NCI-H524 (cell line): ENCODE measurements at places on chromosomes 5 and 9.

DNA sequence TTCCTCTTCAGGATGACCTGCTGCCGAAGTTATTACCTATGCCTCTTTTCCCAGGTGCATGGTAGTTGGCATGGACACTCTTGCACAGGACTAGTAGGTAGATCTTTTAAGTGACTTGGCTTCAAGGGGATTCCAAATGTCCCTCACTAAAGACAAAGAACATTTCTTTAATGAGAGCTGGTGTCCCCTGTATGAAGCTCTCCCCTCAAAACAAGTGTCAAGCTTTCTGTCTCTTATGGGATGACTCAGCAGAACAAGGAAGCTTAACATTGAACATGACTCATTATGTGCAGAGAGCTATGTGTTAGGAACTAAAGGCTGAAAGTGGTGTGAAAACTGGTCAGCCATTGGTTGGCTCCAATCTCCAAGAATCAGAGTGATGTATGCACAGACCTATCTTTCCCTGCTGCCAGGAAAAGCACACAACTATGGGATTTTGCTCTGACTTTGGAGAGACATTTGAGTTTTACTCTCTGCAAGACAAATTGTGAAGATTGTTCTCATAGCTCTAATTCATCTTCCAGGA, 120.5 kb downstream of the PRDM6 start:
- DNase-seq: no peak

DNA sequence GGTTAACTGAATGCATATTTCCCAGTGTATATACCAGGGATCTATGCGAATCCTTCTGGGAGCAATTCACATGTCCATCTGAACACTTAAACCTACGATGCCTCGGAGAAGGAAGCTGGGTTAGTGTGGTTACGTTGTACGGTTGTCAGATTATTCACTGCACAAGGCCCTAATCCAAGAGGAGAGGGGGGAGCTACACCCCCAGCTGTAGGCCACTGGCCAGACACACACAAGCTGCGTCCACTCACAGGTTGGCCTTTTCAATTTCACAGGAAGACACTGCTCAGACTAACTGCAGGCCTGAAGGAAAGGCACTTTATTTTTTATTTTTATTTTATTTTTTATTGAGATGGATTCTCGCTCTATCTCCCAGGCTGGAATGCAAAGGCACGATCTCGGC, 184.5 kb upstream of the GNA14 start:
- DNase-seq: no peak

DNA sequence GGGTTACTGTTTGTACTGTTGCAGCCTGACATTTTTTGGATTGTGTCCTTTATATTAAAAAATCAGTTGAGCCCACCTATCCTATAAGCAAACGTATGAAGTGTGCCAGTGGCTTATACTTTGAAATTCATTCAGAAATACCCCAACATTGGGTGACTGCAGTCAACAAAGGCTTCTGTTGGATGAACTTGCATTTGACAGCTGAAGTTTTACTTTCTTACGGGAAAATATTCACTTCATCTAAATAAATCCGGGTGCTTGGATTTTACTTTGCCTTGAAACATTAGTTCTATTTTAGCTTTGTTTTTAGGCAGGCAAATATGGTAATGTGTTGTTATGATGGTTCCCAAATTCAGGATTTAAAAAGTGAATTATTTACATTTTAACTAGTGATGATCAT, 21.7 kb downstream of the EXOSC2 start:
- no peak for DNase-seq

GRCh38 chr5:59276917-59277372, 616.6 kb downstream of the PDE4D start:
- no peak for DNase-seq

GRCh38 chr5:160792281-160792680, 59.7 kb downstream of the ATP10B start:
- DNase-seq: no peak

GRCh38 chr9:37382982-37383357, 39.5 kb upstream of the GRHPR start:
- DNase-seq: no peak

- peak; percentile 40 for DNase-seq
These were observed 664 bp upstream of the ARSB start for GRCh38 chr5:78985725-78986223.

- no peak for DNase-seq
These were observed 2.6 kb upstream of the BDP1 start for GRCh38 chr5:71452876-71453275.

DNA sequence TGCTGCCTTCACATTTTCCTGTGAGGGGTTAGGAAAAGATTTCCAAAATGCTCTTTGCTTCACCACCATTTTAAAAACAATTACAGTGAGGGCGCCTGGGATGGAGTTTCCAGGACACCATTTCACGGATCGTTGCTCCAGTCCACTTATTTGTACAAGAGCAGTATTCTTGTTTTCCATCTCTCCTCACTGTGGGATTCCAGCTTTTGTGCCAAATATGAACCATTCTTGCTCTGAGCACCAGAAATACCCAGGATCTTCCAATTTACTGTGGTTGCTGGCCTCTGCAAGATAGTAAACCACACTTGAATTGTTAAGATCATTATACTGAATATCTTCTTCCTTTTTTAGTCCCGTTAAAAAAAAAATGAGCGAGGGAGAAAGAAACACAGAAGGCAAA, 899.5 kb downstream of the TLE1 start:
- DNase-seq: no peak

DNA sequence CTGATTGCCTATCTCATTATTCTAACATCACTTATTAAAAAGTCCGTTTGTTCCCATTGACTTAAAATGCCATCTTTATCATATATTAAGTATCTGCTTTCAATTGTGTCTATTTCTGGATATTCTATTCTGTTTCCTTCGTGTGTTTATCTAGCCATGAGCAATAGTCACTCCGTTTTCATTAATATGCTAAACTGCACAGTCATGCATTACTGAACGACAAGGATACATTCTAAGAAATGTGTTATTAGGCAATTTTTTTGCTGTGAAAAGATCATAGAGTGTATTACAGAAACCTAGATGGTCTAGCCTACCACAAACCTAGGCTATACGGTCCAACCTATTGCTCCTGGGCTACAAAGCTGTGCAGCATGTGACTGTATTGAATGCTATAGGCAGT, 482.9 kb downstream of the IRX1 start:
- no peak for DNase-seq

DNA sequence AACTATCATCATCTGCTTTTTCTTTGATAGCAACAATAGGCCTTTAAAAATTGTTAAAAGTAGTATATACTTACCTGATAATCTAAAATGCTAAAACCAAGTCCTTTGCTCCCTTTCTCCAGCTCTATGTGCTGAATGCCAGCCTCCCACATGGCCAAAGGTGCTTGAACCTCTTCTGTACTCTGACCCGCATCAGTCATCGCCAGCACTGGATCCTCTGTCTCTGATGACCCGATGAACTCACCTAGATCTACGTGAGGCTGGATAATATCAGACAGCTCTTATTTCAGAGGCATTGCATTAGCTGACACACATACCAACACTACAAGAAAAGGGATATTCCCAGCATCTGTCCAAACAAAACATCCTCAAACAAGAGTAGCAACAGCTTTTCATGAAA, 89.5 kb downstream of the MPDZ start:
- DNase-seq: no peak

DNA sequence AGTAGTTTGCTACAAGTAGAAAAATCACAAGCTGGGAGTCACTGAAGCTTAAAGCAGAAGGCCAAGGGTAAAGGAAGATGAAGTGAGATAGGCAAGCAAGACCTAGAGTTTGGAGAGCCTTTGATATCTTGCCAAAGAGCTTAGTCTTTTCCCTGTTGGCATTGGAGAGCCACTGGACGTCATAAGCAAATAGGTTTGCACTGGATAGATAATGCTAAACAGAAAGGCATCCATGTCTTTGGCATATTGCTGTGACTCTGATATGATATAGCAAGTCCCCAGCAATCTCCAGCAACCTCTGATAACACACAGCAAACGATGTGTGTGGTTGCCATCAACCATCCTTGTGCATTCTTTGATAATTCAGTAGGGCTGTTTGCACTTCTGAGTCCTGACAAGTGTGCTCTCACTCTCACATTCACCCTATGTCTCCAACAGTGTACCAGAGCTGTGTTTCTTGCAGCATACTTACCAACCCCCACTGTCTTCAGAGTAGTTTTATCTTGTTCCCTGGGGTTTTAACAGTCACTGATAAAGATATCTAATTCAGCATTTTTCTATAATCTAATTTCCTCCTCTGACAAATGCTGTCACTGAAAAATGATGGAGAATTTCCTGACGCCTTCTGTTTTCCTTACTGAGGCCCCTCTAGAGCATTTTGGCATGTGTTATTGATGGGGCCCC, 16.9 kb upstream of the FREM1 start:
- no peak for DNase-seq

GRCh38 chr5:124729720-124730359, 16.6 kb downstream of the ZNF608 start:
- DNase-seq: no peak

DNA sequence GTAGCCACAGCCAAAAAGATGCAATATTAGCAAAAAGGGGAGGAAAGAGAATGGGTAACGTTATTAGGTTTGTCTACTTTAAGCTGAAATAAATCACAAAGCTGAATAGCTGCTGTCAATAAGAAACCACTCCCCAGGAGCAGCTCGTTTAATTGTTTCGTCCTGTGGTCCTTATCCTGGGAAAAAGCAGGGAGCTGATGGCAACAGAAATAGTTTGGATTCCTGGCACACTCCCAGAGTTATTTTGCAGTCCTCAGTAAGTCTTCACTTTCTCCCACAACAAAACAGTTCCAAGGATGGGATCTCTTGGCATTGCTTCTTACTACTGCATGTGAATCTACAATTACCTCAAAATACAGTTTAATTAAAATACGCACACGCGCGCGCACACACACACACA, 28.8 kb downstream of the FRMD3 start:
- no peak for DNase-seq

GRCh38 chr5:172834415-172835289, 601 bp downstream of the ERGIC1 start:
- DNase-seq: peak; percentile 7

DNA sequence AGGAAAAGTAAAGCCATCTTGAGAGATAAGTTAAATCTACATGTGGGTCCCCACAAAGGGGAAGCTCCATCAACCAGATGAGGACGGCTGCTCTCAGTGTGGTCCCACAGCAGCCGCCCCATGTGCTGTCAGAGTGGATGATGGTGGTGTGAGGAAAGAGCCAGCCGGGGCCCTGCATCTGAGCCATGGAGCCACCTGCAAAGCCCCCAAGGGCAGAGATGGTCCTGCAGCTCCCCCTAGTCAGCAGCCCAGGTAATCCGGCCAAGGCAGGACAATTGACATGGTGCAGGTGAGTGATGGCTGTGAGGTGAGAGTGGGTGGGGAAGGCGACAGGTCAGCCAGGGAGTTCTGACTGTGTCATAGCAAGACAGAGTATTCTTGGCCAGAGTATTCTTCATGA, 458.8 kb downstream of the ICE1 start:
- DNase-seq: peak; percentile 78

- DNase-seq: no peak
These were observed 66.8 kb downstream of the RAB3C start for GRCh38 chr5:58649716-58650115.

DNA sequence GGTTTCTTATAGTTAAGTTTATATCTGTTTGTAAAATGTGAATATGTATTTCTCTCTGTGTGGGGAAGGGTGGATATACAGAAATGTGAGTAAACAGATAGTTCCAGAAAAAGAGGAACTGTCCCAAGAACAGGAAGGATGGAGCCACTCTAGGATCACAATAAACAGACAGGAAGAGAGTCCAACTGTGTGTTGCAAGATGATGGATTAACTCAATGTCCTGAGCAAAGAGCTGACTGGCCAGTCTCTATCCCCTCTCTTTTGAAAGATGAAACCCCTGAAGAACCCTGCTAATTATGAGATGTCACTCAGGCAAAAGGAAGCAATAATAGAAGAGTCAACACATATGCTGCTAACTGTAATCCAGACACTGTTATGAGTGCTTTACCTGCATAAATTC, 202.7 kb downstream of the SEMA6A start:
- no peak for DNase-seq

GRCh38 chr9:101146508-101146907, 118.0 kb downstream of the PLPPR1 start:
- DNase-seq: no peak

DNA sequence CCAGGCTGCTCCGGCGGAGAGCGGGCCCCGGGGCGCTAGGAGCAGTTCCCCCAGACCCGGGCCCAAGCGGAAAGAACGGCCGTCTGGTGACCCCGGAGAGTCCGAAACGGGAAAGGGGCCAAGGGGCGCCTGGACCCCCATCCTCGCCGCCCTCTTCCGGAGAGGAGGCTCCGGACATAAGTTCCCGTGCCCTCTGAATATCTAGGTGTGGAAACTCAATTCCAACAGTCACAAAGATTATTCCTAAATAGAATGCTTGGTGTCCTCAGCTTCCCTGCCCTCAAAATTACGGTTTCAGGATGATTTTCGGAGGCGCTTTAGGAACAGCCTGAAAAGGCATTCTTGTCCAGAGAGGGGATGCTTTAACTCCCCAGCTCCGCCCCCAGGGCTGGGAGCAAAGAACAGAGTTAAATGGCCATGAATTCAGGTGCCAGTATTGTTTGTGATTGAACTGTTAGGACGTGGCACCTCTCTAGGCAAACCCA, 681 bp upstream of the LHFPL2 start:
- DNase-seq: peak; percentile 19

GRCh38 chr9:113992994-113993393, 85.1 kb downstream of the AMBP start:
- no peak for DNase-seq

DNA sequence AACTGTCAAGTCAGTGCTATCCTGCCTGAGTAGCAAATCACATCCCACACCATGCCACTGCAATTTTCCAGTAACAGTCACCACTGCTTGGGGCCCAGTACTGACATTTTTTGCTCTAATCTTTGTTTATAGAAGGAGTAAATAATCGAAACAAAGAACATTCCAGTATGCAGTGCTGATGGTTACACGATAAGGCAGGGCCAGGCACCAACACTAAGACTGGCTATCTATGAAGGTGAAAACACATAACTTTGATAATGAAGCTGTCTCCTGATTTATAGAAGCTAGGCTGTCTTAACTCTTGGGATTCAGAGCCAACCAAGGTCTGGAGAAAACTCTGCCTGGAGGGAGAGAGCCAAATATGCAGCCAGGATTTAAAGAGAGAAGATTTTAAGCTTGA, 365.3 kb downstream of the BNC2 start:
- DNase-seq: no peak

DNA sequence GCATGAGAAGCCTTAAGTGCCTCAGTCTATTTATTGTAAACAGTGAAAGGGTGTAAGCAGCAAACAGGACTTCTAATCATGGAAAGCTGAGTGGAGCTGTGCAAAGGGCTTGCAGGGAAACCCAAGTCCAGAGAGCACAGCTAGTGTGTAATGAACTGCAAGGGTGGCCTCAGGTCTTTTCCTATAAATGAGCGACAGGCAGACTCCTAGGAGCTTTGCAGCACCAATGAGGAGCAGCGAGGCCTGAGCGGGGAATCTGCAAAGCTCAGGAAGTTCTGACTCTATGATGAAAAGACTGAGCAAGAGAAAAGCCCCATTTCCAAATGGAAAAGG, 250.1 kb upstream of the MAP3K1 start:
- DNase-seq: no peak

- DNase-seq: no peak
These were observed 117.8 kb downstream of the MAST4 start for GRCh38 chr5:66713998-66714397.
